ENCODE measurements at places on chromosomes 3 and 15.

DNA sequence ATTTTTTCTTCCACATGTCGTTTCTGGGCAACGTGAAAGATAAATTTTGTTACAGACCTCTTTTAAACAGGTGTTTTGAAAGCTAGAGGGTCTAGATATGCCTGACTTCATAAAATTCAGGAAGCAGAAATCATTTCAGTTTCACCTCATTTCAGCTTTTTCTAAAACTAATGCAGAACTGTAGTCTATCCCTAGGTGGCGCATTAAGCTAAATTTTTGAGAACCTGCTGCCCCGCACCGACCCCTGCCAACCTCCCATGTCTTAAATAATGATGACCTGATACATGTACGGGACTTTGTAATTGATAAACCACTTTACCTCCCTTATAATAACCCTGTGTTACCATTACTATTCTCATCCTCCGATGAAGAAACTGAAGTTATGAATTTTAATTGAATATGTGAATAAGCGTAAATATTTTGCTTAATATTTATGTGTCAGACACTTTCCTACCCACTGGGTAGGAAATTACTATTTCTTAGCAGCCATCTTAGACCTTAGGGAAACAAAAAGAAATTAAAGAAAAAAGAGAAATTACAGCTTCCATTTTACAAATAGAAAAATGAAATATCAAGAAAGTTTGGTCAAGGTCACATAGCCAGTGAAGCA lies 78.7 kb upstream of the GCNT3 start:
- DNase-seq = no peak

DNA sequence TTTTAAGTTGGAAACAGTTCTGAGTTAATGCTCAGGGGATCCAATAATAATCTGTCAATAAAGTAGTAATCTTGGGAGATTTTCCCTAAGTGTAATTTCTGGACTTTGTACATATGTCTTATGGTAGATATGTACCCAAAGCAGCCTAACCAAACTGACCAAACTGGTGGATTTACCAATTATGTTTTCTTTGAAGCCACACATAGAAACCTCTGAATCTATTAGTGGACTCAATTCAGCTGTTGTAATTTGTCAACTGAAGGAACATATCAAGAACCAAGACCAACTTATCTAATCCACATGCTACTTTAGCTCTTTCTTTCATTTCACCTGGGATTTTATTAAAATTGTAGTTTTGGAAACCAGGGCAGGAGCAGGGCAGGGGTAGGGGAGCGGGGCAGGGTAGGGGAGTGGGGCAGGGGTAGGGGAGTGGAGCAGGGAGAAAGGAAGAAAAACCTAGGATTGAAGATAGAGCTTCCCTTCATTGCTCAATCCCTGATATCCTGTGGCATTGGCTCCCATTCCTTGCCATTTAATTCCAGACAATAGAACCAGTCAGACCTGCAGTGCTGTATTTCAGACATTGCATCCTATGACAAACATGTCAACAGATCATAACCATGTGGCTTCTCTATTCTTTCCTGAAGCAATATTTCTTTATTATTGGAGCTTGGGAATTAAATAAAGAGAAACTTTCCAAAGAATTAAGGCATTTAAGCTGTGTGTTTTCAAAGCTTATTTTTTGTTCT lies 101.8 kb downstream of the NFKBIZ start:
- DNase-seq = no peak

- no peak for DNase-seq
These were observed 118.8 kb downstream of the ECT2 start for GRCh38 chr3:172869368-172869771.

DNA sequence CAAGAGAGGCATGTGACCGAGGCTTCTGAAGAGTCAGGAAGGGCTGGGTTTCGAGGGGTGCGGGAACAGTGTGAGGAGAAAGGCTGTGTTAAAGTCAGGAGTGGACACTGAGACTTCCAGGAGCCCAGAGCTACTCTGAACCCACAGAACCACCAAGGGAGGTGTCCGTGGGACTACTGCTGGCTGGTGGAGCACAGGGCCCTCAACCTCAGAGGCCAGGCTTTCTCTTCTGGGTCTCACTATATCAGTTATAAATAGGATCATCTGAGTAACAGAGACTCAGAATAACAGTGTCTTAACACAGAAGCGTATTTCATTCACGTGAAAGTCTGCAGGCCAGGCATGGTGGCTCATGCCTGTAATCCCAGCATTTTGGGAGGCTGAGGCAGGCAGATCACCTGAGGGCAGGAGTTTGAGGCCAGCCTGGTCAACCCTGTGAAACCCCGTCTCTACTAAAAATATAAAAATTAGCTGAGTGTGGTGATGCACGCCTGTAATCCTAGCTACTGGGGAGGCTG lies 113.6 kb downstream of the TMEM266 start:
- no peak for DNase-seq

GRCh38 chr3:131712662-131713061 lies 209.9 kb upstream of the MRPL3 start:
- DNase-seq = no peak

GRCh38 chr3:30245858-30246622 lies 360.4 kb upstream of the TGFBR2 start:
- DNase-seq = no peak

GRCh38 chr3:8436661-8437287 lies 64.8 kb upstream of the LMCD1 start:
- DNase-seq = no peak

- no peak for DNase-seq
These were observed 17.1 kb downstream of the PRR23E start for GRCh38 chr3:127209840-127210653.

Data from activated CD8-positive, alpha-beta memory T cell treated with anti-CD3 and anti-CD28 coated beads for 24 hours (primary cell).